Stimulated activated CD4-positive, alpha-beta T cell treated with anti-CD3 and anti-CD28 coated beads, TNF-alpha, amount 100 ng/mL, for 1 hour (primary cell): ENCODE measurements at places on chromosomes 1 and 21.

DNA sequence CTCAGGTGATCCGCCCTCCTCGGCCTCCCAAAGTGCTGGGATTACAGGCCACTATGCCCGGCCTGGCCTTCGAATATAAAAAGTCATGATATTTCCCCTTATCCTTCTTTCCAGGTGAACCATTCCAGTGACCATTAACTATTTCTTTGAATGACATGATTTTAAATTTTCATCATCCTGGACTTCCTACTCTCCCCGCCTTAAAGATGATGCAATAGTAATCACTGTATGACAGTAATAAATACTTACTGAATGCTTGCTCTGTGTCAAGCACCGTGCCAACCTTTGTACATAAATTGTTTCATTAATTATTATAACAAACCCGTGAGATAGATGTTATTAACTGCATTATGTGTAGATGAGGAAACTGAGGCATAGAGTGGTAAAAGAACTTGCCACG is 19.9 kb upstream of the ATP1A1 start:
- DNase-seq, result no peak

DNA sequence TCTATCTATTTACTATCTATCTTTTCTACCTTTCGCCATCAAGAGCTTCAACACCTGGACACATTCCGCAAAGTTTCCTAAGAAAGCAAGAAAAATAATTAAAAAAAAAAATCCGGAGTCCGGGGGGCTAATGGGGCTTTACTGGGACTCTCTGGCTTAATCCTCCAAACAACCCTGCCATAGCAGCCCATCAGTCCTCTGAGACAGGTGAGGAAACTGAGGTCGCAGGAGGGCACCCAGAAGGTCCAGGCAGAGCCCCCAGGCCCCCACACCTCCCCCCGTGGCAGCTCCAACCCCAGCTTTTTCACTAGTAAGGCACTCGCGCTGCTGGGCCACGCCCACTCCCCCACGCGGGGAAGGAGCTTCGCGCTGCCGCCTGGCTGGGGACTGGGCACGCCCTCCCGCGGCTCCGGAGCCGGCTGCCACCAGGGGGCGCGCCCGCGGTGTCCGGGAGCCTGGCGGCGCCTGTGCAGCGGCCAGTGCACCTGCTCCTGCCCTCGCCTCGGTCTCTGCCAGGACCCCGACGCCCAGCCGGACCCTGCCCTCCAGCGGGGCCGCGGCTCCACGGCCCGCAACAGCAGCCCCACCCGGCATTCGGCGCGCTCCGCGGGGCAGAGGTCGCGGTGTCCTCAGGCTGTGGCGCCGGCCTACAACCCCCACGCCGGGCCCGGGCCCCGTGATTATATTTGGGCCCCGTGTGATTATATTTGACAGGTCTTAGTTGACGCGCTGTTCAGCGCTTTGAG is 54.1 kb upstream of the SAMD11 start:
- DNase-seq, result peak; percentile 57

- DNase-seq, result no peak
Measured at GRCh38 chr1:148362626-148363438, 120.3 kb downstream of the PPIAL4G start.

DNA sequence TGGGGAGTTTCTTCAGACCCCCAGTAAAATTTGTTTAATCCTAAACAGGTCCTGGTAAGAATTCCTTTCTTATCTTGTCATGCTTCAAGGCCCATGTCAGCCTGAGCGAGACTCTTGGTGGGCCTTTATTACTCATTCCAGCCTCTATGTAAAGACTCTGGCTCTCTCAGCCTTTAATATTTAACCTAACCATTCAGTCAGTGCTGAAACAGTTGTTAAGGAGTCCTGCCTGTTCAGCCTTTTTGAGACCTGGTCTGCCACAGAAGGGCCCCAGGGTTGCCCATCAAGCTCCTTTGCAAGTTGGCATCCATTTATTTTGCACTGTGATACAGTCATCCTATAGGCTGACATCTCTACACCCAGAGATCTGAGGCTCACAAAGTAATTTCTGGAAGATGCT is 107.7 kb upstream of the VANGL1 start:
- no peak for DNase-seq

- no peak for DNase-seq
Measured at GRCh38 chr21:29639366-29640079, 300.3 kb downstream of the GRIK1 start.

- no peak for DNase-seq
Measured at GRCh38 chr1:184036517-184036949, 995 bp downstream of the COLGALT2 start.

GRCh38 chr1:232966663-232967062 is 16.3 kb downstream of the NTPCR start:
- no peak for DNase-seq

DNA sequence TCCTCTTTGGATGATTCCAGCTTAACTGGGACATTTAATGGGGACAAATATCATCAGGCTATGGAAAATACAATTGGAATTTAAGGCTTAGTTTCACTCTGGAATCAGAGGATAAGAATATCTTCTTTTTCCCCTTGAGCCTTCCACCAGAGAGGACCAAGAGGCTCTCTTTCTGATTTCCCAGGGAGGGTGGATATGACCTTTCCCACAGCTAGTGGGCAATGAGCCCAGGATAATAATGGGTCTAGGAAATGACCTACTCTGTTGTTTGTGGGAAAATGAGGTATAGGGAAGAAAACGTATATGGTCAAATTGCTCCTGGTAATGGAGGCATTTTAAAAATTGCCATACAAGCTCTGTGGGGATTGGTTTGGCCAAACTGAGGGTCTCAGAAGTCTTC is 1.9 kb downstream of the OR6Y1 start:
- DNase-seq, result no peak

GRCh38 chr1:203480525-203481084 is 5.0 kb downstream of the PRELP start:
- DNase-seq, result peak; percentile 41

DNA sequence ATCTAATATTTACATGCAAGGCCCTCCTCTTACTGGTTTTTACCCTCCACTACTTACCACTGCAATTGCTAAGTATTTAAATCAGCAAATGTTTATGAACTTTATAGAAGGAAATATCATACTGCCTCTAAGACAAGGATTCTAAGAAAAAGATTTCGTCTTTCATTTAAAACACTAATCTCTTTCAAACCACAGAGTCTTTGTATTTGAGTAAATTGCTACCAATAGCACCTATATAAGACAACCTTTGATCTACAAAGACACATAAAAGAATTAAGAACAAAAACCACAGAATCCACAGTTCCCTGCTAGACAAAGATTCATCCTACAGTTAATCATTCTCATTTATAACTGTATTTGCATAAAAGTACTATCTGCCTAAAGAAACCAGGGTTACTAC is 37.6 kb downstream of the RNF115 start:
- no peak for DNase-seq

GRCh38 chr1:115560027-115560426 is 81.7 kb upstream of the VANGL1 start:
- DNase-seq, result no peak

DNA sequence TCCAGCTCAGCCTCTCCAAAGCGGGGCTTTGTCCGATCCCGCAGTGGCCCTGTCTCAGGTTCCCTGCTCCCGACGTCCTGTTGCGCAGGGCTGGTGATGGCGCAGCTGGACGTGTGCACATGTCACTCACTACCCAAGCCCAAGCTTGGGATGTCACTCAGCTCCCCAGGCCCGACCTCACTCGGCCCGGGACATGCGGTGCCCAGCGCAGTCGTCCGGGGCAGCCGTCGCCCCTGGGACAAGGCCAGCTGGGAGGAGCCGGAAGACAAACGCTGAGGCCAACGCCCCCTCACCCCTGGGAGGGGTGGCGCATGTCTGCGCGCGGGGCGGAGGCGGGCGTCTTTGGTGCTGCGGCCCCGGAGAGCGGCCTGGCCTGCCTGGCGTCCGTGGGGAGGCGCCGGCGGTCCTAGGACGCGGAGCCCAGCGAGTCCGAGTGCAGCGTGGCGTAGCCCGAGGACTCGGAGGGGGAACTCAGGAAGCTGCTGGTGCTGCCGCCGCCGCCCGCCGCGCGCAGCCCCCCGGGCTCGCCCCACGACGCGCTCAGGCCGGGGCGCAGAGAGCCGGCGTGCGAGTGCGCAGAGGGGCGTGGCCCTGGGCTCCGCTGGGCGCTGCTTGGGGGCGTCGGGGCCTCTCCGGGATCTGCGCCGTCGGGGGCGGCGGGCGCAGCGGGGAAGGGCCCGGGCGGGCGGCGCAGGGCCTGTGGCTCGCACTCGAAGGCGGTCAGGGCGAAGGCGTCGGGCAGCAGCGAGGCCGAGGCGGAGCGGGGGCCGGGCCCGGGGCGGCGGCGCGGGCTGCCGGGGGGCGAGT is 5.2 kb downstream of the HES3 start:
- DNase-seq, result no peak

- DNase-seq, result no peak
Measured at GRCh38 chr1:150563340-150564038, 14.3 kb downstream of the ADAMTSL4 start.

- DNase-seq, result no peak
Measured at GRCh38 chr1:90114521-90115141, 119.7 kb downstream of the ZNF326 start.

GRCh38 chr1:36330940-36331339 is 7.5 kb upstream of the EVA1B start:
- DNase-seq, result no peak

DNA sequence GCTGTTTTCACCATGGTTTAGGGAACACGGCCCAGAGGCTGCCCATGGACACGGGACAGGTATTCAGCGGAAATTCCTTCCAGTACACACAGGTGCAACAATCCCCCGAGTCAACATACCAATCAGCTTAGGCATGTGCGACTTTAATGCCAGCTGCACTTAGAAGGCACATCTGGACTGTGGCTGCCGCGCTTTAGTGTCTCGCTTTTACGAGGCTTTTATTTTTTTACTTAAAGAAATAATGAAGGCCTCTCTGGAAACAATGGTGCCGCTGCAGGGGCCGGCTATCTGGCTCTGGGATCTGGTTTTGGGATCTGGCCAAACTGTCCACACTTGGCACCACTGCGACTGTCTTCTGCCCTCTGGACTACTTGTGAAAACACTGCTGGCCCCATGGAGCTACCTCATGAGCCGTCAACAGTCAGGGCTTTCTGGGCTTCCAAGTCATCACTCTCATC is 55.5 kb downstream of the SLC66A1 start:
- DNase-seq, result no peak

DNA sequence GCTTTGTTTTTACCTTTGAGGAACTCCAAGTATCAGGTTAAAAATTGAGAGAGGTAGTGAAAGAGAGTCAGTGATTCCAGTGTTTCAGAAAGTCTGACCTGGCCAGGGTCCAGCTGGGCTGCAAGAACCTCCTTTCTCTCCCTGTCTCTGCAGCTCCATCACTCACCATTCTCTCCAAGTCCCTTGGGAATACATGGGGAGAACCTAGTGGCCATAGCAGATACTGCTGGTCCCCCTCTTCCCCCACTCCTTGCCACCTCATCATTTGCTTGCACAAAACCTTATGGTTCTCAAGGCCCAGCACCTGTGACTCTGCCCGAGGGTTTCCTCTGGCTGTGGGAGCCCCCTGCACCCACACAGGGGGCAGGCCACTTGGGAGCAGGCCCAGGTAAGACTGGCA is 279.5 kb downstream of the KIF26B start:
- no peak for DNase-seq

GRCh38 chr21:24369746-24370145 is 1237.5 kb downstream of the MRPL39 start:
- no peak for DNase-seq

DNA sequence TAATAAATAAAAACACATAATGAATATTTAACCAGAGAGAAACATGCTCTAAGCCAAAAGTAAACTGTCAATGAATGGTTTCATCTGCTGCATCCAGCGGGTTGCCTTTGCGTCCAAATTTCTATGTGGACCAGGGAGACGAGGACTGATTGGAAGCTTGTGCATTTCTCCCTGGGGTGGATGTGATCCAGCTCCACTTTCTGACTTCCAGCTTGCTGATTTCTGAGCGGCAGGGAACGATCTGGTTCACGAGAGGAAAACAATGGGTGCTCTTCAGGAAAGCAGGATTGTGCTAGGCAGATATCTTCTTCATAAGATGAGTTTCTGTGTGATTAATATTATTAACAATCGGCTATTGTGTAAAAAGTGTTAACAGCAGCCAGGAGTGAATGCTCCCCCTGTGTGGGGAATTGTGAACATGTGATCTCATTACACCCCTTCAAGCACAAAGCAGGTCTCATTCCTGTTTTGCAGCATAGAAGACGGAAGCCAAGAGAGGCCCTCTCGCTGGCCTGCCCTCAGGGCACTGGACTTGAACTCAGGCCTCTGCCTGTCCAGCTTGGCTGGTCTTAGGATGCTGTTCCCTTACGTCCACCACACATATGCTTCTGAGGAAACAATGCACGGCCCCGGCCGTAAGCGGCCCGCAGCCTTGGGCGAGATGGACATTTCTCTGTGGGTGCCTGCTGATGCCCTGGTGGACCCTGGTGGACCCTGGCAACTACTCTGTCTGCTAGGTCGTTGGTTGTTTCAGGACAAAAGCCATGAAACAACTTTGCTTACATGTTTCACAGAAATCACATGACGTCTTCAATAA is 183.4 kb upstream of the C1orf174 start:
- no peak for DNase-seq

- DNase-seq, result no peak
Measured at GRCh38 chr1:108699375-108700332, 7.5 kb downstream of the PRPF38B start.
